ENCODE measurements at places on chromosomes 13 and 19.

- no peak for DNase-seq
Observed at GRCh38 chr19:33187183-33187540, 7.0 kb upstream of the LRP3 start.

GRCh38 chr19:39030854-39031367 lies 1.4 kb downstream of the FBXO27 start:
- DNase-seq = no peak

DNA sequence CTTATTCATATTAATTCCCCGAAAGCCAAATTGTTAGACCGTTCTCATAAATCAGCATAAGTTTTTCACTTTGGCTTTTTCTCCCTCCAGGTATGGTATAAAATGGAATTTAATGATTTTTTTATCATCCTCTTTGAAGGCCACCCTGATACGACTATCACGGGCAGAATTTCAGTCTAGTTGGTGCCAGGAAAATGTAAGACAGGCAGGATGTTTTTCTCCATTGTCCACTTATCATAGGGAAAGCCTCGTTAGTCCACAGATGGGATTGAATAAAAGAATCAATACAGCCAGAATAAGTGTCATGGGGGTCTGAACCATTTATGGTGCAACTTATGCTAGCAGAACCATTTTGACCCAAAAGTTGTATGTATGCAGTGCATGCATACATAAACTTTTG lies 566.0 kb upstream of the ARGLU1 start:
- no peak for DNase-seq

DNA sequence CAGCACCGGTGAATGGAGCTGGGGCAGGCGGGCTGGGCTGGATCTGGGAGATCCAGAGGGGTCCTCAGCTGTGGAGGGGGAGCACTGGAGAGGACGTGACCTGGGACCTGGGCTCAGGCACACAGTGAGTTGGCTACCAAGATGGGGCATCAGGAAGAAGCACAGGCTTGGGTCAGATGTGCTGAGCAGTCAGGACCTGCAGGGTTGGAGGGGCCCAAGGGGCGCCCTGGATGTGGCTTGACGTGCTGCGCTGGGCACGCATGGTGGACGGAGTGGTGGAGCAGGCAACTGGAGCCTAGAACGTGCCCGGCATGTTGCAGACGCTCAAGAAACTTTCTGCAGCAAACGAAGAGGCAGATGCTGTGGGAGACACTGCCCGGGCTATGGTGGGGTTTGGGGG lies 20.7 kb downstream of the PIP5K1C start:
- DNase-seq = no peak

DNA sequence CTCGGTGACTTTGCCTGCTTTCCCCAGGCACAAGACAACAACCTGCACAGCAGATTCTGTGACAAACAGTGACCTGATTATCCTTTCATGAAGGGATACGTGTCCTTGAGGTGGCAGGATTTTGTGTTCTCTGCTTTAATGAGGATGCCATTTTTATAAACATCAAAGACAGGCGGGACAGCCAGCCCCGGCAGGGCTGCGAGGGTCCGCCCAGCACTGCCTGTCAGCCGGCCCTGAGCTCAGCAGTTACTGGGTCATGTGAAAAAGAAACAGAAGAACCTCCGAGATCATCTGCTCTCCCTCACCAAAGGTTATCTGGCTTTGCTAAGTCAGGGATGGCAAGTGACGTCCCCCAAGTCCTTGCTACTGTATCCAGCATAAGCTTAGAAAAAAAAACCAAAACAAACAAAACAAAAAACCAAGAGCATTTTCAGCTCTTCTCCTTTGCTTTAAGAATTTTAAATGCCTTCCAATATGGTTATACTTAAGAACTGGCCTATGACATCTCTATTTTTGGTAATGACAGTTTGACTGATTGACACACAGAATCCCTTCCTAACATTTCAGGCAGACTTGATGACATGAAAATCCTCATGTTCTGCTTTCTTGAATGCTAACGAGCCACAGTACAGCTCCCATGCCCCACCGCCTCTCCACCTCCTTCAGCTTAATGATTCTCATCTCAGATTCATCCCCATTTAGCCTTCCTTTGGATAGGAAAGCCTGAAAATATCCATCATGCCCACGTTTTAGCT lies 666.6 kb upstream of the ARGLU1 start:
- no peak for DNase-seq

- peak; percentile 32 for DNase-seq
Observed at GRCh38 chr19:2081873-2082810, 14.0 kb downstream of the MOB3A start.

- DNase-seq = no peak
Observed at GRCh38 chr13:108212886-108213285, 2.5 kb downstream of the LIG4 start.

DNA sequence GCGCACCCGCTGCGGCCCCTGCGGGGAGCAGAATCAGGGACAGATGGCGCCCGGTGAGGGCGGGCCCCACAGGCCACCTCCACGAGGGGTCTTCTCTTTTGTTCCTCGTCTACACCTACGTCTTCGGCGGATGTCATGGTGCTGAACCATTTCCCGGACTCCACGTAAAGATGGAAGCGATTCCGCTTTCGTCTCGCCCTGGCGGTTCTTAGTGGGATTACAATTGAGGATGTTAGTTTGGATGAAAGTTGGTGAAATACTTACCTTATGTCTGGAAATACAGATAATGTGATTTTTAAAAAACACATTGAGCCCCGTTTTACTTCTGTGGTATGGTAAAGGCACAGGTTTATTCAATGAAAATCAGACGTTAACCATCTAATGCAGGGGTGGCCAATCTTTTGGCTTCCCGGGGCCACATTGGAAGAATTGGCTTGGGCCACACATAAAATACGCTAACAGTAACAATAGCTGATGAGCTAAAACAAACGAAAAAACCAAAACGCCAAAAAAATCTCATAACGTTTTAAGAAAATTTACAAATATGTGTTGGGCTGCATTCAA lies 1.4 kb upstream of the ZMYM5 start:
- DNase-seq = peak; percentile 64

DNA sequence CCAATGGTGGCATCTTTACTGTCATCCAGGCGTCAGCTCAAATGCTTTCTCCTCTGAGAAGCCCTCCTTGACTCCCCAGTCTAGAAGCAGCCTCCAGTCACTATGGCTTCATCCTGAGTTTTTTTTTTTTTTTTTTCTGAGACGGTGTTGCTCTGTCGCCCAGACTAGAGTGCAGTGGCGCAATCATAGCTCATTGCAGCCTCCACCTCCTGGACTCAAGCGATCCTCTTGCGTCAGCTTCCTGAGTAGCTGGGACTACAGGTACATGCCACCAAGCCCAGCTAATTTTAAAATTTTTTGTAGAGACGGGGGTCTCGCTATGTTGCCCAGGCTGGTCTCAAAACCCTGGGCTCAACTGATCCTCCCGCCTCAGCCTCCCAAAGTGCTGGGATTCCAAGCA lies 4.2 kb downstream of the NRTN start:
- DNase-seq = no peak

DNA sequence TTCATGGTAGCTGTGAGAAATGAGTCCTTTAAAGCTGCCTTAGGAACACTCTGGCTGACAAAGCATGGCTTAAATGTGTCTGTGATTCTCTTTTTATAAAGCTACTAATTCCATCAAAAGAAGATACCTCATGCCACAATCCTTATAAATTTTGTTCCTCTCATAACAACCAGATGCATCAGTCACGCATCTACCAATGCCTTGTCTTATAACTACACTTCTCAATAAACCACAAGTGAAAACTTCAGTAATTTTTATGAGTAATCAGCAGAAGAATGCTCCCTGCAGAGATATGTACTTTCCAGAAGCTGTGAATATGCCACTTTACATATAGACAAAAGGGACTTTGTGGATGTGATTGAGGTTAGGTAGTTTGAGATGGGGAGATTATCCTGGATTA lies 147.8 kb downstream of the SUCLA2 start:
- DNase-seq = no peak

GRCh38 chr13:40588101-40588500 lies 78.3 kb downstream of the FOXO1 start:
- DNase-seq = no peak

DNA sequence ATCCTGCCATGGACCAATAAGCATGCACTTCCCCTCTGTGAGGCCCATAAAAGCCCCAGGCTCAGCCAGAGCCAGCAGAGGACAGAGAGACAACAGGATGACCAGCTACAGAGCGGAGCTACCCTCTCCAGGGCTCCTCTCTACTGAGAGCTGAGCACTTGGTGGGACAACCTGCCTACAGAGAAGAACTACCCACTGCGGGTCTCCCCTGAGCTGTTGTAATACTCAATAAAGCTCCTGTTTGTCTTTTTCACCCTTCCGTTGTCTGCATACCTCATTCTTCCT lies 7.5 kb upstream of the BAX start:
- DNase-seq = no peak

DNA sequence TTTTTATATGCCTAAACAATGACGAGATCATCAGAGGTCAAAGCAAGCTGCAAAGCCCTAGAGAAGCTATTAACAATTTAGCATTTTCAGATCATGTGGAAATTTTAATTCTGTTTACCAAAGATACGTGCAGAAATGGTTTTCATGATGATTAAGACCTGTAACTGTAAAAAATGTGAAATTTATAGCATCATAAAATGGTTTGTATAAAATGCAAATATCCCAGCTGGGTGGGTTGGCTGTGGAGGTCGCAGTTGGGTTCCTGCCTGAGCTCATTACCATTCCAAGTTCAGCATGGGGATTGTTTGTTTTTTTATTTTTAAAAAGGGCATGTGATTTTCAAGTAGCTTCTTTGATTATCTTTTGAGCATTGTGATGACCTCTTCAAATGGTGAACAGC lies 47.9 kb upstream of the SIAH3 start:
- DNase-seq = no peak

DNA sequence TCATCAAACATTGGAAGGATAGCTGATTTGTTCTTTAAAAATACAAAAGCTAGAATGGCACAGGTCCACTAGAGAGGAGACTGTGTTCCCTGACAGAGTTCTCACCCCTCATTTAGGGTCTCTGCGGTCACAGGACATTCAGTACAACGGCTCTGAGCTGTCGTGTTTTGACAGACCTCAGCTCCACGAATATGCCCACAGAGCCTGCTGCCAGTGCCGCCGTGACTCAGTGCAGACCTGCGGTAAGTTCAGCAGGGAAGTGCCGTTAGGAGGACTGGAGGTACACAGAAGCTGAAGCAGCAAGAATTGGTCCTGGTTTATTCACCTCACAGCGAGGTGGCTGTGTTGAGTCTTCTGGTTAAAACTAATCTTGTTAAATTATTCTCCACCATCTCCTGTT lies 90.0 kb downstream of the TNFRSF19 start:
- DNase-seq = no peak

DNA sequence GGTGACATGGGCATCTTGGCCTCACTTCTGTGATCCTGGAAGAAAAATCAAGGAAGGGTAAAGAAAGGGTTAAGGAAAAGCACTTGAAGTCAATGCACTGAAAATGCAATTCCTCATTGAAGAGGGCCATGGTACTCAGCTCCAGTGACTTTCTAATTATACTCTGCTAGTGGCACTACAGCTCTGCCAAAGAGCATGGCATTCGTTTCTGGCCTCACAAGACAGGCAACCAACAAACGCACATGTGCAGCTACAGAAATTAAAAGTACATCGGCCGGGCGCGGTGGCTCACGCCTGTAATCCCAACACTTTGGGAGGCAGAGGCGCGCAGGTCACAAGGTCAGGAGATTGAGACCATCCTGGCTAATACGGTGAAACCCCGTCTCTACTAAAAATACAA lies 21.8 kb downstream of the SACS start:
- DNase-seq = no peak

GRCh38 chr19:45315304-45315703 lies 7.4 kb downstream of the CKM start:
- DNase-seq = no peak

GRCh38 chr13:73754241-73754640 lies 380.0 kb downstream of the KLF12 start:
- DNase-seq = no peak

DNA sequence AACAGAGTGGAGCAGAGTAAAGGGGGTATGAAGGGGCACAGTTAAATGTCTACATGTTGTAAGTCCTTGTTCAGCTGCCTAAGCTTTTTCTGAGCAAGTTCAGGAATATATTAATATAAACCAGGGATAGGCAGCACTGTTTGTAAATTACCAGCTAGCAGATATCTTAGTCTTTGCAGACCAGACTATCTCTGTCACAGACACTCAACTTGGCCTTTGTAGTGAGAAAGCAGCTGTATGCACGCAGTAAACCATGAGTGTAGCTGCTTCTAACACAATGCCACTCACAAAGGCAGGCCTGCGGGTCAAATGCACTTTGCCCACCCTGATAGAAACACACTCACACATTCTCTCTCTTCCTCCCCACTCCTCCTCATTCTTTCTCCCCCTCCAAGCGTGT lies 1016.9 kb downstream of the UQCRFS1 start:
- DNase-seq = no peak

GRCh38 chr13:109196948-109197347 lies 567.5 kb downstream of the MYO16 start:
- no peak for DNase-seq

DNA sequence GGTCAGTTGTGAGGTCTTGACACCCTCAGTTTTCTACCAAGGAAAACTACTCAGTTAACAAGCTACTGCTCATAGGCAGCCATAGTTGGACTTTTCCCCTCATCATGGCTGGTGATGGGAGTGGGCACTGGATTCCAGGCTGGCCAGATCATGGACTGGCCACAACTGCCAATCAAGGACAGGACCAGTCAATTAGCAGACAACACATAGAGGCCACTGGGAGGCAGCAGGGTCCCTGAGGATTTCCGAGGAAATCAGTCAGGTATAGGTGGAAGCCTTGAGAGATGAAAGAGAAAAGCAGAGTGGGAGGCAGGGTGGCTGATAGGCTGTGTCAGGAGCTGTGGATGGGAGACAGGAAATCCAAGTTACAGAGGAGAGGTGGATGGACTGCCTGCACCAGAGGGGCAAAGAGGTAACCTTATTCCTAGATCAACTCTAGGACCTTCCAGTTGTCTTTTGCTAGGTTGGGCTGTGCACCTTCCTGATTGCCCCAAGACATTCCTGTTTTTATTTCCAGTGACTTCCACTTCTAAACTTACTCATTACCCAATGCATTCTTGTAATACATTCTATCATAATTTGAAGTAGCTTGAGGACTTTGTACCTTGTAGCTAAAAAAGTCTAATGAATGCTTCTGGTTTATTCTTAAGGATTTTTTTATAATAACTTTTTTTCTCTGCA lies 361.8 kb downstream of the KCNRG start:
- no peak for DNase-seq

GRCh38 chr19:16266586-16266942 lies 58.1 kb upstream of the KLF2 start:
- DNase-seq = peak; percentile 44

- no peak for DNase-seq
Observed at GRCh38 chr19:54436031-54436523, 12.9 kb upstream of the LENG8 start.

DNA sequence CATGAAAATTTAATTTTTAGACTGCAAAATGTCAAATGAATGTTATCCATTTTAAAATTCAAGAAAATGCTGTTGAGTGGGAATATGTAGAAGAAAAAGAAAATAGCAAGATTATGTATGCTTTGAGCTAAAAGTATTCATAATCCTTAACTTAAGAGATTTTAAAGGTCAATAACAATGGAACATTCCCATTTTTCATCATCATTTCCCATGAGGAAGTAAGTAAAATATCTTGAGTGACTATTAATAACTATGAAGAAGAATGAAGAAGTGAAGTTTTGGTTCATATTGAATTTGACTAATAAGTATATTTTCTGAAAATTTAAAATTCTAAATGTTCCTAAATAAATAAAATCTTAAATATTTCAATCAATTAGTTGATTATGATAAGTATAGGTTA lies 273.4 kb downstream of the DACH1 start:
- no peak for DNase-seq

- no peak for DNase-seq
Observed at GRCh38 chr19:28372576-28373247, 840.2 kb downstream of the UQCRFS1 start.
